ENCODE measurements at places on chromosomes 6 and 20.

GRCh38 chr6:44920952-44921491 is 407.1 kb upstream of the RUNX2 start:
- no peak for DNase-seq

- DNase-seq = no peak
Observed at GRCh38 chr6:106440546-106440945, 80.0 kb downstream of the CRYBG1 start.

GRCh38 chr20:11168026-11168425 is 494.2 kb upstream of the JAG1 start:
- DNase-seq = no peak

- no peak for DNase-seq
Observed at GRCh38 chr6:143629104-143630080, 48.4 kb upstream of the PHACTR2 start.

DNA sequence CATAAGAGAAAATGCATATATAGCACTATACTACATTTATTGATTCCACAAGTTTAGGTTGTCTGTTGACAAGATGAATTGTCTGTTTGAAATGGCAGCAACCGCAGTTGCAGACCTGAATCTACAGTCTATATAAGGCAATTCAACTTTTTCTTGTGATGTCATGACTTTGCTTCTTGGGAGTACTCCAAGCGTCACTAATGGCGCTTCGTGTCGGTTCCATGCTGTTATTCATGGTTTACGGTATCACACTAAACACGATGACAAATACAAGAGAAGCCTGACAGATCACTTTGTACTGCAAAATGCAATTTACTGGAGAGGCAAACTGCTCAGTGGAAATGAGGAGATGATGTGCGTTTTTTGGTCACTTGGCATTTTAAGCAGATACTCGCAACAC is 280.3 kb upstream of the TCF21 start:
- DNase-seq = no peak

DNA sequence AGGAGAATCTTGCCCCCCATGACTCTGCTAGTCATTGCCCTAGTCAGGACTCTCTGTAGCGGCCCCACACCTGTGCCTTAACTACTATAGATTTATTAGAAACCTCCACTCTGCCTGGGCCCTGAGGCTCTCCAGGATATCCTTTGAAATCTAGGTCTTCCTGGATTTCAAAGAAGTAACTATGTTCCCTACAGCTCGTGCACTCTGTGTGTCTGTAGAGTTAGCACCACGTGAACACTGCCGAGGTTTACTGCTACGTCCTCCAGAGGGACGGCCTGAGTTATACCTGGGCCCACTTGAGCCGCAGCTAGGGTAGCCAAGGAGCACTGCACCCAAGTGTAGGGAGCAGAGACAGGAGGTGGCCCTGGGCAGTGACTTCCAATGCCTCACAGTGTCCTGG is 19.8 kb downstream of the GLP1R start:
- DNase-seq = no peak
